ENCODE measurements at places on chromosomes 1 and 21.

DNA sequence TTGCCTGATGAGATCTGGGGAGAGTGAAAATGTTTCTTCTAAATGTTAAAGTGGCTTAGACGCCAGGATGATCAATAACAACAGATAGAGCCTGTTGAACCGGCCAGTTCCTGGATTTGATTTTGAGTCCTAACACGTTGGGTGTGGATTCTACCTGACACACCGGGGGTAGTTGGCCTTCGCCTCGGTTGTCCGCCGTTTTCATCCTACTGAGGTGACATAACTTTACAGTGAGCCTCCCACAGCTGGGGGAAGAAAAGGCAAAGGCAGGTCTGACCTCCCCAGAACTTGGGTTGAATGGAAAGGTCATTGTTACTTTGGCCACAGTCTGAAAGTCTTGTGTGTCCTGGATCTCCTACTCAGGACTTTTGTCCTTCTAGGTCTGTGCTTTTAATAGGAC is 1.1 kb downstream of the PGD start:
- DNase-seq = no peak

DNA sequence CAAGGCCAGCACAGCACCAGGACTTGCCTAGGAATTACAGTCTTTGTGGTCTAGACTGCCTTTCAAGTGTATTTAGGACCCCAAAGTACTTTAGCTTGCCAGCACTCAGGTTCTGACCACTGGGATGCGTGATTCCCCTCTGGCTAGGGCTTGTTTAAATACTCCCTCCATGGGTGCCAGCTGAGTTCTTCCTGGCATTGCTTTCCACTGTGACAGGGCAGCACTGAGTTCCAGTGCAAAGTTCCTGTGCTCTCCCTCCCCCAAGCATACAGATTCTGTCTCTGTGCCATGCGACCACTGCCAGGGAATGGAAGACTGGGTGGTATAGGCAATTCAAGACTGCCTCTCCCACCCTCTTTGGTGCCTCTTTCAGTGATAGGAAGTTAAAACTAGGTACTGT is 45.9 kb downstream of the NIBAN1 start:
- no peak for DNase-seq

- no peak for DNase-seq
These were observed 144.6 kb downstream of the LRRIQ3 start for GRCh38 chr1:74053407-74053806.

DNA sequence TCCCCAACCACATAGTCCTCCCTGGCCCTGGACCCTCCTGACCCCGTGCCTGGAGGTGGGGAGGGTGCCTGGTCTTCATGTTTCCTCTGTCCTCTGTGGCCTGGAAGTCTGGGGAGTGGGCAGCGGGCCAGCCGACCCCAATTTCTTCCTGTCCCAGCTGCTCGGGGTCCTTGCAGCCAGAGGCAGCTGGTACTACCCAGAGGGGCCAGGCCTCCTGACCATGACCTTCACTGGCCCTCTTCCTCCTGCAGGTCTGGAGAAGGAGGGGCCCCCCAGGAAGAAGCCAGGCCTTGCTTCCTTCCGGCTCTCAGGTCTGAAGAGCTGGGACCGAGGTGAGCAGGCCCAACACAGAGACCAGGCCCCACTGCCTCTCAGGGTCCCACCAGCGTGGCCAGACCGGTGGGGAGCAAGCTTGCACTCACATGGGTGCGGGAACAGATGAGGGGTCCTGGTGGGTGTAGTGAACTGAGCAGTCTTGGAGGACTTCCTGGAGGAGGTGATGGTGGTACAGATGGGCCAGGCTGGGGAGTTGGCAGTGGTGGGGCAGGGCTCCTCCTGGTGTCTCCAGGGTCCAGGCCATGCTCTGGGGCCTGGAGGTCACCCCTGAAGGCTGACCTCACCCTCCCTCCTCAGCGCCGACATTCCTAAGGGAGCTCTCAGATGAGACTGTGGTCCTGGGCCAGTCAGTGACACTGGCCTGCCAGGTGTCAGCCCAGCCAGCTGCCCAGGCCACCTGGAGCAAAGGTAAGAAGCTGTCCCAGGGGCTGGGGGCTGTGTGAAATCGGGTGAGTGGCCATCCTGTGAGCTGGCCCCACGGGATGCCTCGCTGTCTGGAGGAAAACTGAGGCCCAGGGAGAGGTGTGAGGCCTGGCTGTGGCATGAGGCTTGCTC is 32.7 kb downstream of the TRIM11 start:
- no peak for DNase-seq

DNA sequence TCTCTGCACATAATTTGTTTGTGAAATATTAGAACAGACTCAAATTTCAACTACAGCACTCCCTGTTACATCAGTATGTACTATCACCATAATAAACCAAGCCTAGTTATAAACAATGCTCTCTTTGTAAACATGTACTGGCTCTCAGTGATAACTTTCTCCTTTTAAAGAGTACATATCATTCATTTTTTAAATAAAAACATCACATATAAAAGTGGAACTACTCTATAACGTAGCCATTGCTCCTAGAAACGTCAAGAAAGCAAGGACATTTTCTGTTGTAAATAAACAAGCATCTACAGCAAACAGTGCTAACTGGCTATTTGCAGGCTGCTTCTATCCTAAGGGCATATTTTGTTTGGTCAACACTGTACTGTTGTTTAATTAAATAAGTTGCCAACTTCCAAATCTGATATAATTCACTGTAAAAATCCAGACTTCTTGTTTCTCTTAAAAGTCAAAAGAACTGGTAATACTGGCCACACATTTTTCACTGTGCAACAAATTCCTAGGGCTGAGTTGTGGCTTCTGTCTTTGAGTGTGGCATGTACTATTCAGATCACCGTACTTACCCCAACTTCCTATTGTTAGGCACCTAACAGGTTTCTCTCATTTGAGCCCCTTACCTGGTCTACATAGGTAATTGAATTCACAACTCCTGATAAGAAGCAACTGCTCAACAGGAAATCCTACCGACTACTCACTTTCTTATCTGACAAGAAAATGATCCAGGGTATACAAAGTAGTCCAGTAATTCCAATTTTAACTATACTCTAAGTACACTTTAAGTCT is 111.9 kb downstream of the DENND1B start:
- no peak for DNase-seq

GRCh38 chr1:15102646-15103045 is 50.9 kb upstream of the TMEM51 start:
- no peak for DNase-seq

DNA sequence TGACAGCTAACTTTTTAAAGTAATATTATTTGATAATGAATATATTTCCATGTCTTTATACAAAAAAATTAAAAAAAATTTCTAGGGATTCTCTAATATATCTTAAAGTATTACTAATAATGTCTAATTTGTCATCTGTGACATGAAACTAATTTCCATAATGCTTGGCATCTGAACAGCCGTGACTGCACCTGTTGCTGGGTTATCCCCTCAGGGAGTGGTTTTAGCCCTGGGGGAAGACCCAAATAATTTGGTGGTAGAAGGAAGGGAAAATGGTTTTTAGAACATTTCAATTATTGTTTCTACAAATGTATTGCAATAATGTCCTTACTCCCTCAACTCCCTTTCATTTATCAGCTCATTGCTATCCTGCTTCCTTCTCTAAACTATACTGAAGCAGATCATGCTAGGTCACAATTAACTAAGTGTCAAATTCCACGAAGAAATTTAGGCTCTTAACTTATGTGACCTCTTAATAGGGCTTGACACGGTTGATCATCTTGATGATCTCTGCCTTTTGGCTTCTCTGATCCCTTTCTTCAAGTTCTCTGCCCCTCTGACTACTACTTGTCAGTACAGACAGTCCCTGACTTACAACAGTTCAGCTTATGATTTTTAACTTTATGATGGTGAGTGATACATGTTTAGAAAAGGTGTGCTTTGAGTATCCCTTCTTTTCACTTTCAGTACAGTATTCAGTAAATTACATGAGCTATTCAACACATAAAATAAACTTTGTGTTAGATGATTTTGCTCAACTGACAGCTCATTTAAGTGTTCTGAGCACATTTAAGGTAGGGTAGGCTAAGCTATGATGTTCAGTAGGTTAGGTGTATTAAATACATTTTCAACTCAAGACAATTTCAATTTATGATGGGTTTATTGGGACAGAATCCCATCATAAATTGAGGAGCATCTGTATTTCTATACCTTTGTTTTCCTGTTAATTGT is 26.4 kb upstream of the DPH5 start:
- no peak for DNase-seq

DNA sequence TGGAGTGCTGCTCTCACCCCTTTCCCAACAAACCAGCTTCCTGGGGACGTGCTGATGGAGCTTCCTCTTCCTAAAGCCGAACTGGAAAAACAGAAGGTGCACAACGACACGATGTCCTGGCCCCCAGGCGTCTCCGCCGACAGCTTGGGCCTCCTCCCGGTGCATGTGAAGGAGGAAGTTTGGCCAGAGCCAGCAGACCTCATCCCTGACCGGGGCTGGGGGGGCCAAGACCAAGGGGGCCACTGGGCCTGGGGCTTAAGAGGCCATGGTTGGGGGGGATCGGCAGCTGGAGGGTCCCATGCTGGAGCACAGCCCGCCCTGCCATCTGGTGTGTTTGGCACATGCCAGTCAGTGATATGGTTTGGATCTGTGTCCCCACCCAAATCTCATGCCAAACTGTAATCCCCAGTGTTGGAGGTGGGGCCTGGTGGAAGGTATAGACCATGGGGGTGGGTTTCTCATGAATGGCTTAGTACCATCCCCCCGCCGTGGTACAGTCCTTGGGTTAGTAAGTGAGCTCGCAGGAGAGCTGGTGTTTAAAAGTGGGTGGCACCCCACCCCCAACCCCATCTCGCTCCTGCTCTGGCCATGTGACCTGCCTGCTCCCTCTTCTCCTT is 6.4 kb downstream of the HES4 start:
- no peak for DNase-seq

GRCh38 chr1:202852163-202852904 is 36.6 kb downstream of the RABIF start:
- DNase-seq = no peak
